Activated CD4-positive, CD25-positive, alpha-beta regulatory T cell (primary cell): ENCODE measurements at places on chromosomes 2 and 18.

DNA sequence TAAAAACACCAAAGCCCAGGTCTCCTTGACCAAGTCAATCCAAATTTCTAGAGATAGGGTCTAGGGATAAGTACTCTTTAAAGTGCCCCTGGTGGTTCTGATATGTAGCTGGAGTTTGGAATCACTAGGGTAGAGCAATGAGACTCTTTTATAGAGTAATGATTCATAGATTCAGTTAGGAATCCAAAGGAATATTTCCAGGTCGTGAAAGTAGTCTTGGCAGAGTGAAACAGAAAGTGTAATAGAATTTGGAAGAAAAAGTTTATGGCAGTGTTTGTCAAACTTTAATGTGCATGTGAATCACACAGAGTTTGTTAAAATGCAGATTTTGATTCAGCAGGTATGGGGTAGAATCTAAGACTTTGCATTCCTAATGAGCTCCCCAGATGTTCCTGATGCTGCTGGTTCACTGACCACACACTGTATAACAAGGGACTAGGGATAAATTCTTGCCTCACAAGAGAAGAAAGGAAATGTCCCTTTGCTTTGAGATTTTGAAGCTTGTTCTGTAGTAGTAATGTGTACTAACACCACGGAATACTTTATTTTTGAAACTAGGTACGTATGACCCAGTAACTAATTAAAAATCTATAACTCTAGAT, 1.8 kb downstream of the UPP2 start:
- DNase-seq: no peak

GRCh38 chr18:23049698-23050373, 85.4 kb upstream of the CABLES1 start:
- DNase-seq: no peak

DNA sequence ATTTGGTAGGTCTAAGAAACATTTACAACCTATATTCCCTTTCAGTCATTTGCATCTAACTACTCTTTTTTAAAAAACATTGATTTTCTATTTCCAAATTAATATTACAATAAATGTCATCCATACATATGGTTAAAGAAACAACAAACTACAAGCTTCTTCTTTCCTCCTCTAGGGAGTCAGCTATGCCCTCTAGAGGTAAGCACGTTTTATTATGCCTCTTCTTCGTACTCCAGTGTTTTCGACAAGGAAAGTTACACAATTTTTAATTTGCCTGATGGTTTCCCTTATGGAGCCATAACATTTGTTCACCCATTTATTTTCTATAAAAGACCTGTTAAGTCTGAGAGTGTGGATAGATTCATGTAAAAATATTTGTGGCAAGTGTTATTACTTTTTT, 183.4 kb upstream of the CDH7 start:
- no peak for DNase-seq

DNA sequence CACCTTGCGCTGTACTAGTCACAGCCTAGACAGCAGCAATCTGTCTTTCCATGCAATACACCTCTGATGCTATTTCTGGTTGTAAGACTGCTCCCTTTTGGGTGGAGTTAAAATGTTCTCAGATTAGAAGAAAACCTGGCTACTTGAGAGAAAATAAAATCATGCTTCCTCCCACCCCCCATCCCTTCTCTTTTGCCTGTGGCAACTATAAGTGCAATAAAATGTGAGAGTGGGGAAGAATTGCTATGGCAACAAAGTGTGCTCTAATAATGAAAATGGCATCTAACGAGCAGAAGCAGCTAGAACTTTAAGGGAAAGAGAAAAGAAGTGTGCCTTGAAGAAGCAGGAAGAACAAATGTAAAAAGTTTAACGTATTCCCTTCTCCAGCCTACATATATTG, 464.2 kb upstream of the FSHR start:
- no peak for DNase-seq

DNA sequence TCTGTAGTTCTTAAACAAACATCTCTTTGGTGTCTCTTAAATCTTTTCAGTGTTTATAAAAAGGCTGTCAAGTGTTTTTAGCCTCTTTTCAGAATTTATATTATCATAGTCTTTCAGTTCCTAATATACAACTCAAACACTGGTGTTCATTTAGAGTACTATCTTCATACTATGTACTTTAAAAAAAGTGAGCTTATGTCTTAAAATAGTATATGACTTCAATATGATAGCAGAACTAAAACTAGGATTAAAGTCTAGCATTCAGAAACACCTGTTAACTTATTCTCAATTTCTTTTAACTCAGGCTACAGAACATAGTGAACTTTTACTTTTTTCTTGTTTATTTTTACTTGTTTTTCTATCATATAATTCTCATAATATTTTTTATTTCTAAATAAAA, 14.7 kb upstream of the IKZF2 start:
- DNase-seq: no peak

DNA sequence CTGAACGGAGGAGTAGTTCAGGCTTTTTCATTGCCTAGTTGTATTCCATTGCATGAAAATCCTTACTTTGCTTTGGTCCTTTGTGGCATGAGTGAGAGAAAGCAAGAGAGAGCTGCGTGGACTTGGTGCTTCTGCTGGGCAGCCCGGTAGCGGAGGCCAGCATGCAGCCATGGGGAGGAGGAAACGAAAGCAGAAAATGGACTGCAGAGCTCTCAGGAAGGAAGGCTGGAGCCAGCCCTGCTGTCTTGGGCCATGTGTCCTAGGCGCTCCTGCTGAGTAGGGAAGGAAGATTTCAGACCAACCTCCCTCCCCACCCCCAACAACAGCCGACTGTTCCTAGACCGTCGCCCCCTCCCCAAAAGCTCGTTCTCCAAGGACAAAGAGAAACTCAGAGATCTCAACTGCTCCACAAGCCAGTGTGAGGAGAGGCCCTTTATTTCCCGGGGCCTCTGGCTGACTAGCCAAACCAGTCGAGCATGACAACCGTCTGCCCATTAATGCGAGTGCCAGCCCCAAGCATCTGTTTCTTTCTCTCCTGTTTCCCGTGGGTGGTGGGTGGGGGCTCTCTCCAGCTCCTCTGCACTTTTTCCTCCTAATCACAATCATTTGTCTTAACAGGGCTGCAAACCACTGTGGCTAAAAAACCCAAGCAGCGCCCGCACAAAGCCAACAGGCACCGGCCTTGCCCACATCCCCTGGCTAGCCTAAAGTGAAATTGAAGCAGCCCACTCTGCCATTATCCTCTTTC, 66.8 kb upstream of the FZD7 start:
- DNase-seq: no peak

GRCh38 chr2:147614471-147614870, 230.4 kb upstream of the ACVR2A start:
- no peak for DNase-seq

DNA sequence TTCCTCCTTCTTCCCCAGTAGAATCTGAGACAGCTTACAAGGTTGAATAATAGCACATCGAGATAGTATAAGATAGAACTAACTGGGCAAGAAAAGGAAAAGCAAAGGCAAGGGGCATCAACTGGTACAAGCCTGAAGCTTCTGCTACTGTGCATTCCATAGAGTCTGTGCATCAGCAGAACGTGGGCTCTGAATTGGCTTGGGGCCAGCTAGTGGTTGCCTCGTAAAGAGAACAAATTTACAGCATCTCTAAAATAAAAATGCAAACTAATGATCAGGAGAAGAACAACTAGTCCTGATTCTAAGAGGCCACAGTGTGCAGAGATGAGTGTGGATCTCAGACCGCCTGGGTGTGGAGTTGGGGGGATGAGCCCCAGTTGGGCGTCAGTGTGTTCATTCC, 36.6 kb downstream of the UPP2 start:
- no peak for DNase-seq

- no peak for DNase-seq
These were observed 588 bp downstream of the OTX1 start for GRCh38 chr2:63051042-63051794.

DNA sequence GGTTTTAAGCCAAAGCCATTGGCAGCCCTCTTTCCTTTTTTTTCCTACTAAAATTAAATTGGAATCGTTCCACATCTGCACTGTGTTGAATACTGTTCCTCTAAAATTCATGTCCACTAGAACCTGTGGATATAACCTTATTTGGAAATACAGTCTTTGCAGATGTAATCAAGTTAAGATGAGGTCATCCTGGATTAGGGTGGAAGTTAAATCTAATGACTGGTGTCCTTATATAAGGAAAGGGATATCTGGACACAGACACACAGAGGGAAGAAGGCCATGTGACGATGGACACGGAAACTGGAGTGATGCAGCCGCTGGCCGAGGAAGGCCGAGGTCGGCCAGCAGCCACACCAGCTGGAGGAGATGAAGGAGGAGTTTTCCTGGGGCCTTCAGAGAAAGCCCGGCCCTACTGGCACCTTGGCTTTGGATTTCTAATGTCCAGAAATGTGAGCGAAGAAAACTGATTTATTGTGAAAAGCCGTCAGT, 49.4 kb downstream of the LONRF2 start:
- no peak for DNase-seq

GRCh38 chr2:167954495-167954894, 292.9 kb downstream of the STK39 start:
- no peak for DNase-seq

DNA sequence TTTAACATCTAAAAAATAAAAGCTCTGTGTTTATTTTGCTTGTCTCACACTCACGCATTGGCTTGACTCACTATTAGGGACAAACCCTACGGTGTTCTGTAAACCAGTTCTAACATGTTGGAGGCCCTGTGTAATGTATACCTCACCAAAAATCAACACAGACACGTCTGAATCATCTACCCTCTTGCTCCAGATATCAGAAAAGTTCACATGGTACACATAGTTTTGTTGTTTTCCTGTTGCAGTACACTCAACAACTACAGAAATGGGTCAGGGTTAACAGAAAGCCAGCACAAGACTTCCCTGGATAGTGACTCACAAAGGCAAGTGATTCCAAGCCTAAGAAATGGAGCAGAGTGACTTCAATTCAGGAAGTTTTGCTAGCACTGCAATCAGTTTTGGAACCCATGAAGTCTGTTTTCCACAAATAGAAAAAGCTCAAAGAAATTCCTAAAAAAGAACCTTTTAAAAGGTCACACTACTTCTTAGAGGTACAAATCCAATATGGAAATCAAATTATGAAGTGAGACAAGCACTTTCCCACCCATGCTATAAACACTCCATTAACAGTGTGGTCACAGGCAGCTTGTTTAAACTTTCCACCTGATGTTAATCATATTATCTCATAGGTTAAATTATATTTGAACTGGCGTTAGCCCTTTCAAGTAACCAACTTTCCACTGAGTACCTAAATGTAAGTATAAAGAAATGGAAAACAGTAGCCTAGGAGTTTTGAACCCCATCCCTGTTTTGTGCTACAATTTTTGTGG, 87.4 kb downstream of the GAREM1 start:
- no peak for DNase-seq
